ENCODE measurements at places on chromosomes 2 and 18.

DNA sequence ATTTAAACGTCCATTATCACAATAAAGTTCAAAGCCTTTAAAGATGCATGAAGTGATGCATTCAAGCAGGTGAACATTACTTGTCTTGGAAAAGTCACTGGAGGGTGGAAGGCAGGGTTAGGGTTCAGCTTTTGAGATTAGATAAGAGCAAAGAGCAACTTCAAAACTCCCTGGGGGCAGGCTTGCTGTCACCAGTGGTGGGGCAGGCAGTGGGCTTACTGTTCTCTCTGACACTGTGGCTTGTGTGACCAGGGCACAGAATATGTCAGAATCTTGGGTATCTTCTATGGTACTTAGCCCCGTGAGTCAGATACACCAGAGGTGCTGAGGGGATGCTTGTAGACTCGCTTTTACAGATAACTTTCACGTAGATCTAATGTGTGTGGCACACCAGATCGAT lies 52.8 kb downstream of the WIPF1 start:
- DNase-seq = no peak

GRCh38 chr2:141766225-141766624 lies 364.6 kb downstream of the LRP1B start:
- DNase-seq = no peak

DNA sequence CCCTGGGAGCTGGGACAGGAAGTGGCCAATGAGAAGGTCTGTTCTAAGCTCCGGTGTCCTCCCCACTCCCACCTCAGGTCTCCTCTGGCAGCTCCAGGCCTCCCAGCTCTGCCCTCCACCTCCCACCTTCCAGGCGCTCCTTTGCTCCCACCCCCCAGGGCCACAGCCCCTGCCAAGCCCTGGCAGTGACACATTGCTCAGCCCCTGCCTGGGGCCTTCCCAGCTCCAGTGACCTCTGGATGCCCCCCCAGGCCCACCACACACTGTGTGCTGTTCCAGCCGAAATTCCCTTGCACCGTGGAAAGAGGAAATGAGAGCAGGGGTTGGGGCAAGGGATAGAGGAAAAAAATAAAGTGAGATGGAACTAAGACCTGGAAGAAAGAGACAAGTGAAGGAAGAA lies 289.6 kb downstream of the CYP26B1 start:
- no peak for DNase-seq

GRCh38 chr2:234335661-234336228 lies 161.1 kb downstream of the ARL4C start:
- DNase-seq = peak; percentile 49

DNA sequence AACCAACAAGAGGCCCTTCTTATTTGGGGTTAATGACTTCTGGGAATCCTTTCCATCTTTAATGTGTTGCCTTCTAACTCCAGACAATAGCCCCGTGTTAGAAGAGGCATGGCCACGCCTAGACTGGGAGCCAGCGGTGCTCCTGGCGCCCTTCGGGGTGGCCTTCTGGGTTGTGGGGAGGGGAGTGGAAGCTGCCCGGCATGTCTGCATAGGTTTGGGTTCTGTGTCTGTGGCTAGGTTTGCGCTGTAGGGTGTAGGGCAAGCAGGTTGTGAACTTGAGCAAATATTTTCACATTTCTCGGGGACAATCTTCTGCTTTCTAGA lies 40.4 kb downstream of the CELF4 start:
- no peak for DNase-seq

DNA sequence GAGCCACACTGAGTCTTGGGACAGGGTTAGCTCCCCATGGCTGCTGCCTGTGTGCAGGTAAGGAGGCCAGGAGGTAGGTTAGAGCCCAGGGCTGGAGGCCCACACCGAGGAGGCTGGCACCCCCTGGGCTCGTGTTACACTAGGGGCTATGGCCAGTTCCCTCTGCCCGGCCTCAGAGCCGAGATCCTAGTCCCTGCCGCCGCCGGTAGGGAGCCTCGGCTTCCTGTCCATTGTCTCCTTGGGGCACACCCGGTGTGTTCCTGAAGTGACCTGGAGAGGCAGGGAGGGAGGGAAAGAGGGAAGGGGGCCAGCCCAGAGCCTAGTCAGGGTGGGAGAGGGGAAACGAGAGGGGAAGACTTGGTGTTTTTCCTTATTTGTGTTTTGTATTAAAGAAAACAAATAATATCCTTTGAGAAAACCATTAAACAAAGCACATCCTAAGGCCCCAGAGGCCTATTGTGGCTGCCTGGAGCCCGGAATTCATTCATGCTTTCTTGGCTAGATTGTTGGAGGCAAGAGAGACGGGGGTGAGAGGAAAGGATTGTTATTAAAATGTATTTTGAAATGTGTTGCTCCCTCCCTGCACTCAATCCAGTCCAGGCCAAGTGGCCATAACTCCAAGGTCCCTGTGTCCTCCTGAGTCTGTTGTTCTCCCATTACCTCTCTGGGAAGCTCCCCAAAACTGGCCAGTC lies 170.7 kb downstream of the CTIF start:
- DNase-seq = no peak

DNA sequence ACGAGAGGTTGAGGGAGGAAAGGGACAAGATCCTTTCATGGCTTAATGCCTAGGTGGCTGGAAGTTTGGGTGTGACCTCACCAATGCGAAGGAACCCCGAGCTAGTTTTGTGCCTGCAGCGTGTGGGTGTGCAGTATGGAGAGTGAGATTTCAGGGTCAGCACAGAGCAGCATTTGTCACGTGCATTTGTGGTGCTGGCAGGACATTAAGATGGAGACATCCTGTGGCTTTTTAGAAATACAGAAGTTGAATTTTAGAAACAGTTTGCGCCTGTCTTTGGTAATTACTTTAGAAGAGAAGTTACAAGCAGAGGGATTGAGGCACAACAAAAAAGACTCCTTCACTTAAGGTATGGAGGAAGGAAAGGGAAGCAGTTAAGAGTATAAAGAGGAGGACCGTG lies 258.2 kb upstream of the THUMPD2 start:
- DNase-seq = no peak

GRCh38 chr2:179417436-179417949 lies 152.9 kb upstream of the SESTD1 start:
- DNase-seq = no peak

DNA sequence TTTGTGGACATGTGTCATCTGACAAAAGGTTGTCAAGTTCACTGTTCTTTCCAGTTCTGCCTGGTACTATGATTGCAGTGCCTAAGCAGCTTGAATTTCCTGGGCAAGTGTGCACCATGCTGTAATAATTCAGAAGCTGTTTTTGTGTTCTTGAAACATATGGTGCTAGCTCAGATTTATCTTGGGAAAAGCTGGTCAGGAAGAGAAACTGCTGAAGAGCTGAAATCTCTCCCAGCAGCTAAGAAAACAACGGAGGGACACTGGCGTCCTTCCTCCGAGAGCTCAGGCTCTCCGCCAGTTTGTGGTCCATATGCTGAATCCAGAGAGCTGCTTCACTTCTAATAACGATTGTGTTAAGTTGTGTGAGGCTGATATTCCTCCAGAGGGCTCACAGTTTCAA lies 642.0 kb downstream of the DPP10 start:
- DNase-seq = no peak
